ENCODE measurements at places on chromosomes 16 and 17.

DNA sequence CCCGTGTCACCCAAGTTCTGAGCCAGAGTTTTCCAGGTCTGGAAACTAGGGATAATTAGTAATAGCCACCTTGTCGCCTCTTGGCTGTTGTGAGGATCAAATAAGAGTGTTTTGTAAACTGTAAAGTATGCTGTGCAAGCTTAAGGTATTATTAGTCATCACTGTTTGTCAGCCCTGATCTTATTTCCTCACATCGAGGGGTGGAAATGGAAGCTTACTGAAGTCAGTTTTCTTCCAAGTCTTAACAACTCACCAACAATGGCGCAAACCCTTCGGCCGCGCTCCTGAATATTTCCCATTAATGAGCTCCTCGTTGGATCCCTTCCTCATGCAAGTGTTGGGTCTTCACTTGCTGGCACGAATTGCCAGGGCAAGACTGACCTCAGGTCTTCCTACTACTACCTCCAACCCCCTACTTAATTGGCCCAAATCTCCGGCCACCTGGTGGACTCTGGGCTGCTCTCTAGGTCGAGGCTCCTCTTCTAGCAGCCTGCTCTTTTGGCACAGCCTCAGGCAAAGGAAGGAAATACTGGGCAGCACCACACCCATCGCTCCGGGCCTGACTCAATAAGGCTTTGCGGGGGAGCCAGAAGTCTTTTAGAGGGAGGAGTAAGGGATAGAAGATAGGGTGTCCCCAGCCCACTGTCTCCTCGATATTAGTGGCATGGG, 885 bp upstream of the SLC35B1 start:
- DNase-seq, result no peak

DNA sequence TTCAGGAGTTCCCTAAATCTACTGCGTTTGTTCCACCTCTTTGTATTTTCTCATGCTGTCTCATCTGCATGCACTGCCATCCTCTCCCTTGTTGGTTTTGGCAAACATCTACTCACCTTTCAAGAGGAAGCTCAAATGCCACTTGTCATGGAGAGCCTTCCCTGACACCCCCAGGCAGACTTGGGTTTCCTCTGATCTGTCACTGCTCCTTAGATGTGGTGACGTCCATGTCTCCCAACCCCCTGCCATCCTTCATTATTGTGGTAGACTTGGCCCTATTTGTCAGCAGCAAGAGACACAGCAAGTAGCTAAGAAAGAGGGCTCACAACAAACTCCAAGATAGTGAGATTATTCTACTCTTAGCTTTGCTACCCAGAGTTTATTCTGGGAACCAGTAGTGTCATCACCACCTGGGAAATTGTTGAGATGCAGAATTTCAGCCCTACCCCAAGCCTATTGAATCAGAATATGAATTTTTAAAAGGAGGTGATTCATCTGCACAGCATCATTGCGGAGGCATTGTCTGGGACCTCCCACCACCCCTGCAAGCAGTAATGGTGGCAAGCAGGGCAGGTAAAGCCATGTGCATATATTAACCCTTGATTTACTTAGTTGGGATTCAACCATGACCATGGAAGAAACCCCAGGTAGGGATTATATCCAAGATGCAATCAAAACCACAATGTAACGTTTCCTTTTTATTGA, 248.9 kb downstream of the SHISA9 start:
- no peak for DNase-seq

GRCh38 chr16:49473131-49473530, 99.5 kb downstream of the C16orf78 start:
- DNase-seq, result no peak

- no peak for DNase-seq
Observed at GRCh38 chr17:47267354-47267828, 13.8 kb downstream of the ITGB3 start.

DNA sequence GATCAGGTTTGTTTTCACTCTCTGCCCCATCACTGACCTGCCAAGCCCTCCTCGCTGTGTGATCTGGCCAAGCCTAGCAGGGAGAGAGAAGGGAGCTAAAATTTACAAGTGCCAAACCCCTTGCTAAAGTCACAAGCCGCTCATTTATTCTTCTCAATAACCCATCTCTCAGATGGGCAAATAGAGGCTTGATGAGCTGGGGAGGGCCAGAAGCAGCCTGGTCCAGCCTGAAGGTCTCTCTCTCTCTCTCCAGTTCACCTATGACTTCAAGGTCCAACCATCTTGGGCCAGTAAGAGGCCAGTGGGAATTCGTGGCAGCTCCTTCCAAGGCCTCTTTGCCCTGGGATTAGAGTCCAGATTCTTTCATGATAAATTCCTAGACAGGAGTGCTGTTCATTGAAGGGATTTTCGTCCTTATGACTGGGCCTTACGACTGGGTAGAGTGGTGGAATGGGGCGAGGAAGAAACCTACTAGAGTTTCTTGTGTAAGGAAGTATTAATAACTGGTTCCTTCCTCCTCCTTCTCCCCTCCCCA, 3.4 kb downstream of the CA7 start:
- no peak for DNase-seq

DNA sequence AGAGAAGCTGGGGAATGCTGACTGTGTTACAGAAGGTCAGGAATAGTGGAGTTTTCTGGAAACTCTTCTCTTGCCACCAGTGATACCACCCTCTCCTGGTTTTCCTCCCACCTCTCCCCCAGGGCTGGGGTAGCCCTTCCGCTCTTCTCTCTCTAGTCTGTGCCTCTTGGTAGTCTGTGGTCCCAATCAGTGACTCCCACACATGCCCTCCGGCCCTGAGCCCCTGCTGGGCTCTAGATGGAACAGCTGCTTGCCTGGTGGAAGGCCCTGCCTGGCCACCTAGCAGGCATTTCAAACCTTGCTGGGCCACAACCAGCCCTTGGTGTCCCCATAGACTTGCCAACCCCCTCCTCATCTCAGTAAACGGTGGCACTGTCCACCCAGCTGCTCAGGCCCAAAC, 15.2 kb upstream of the MTSS2 start:
- DNase-seq, result no peak

GRCh38 chr17:5283571-5284315, 1.7 kb downstream of the RABEP1 start:
- DNase-seq, result no peak

DNA sequence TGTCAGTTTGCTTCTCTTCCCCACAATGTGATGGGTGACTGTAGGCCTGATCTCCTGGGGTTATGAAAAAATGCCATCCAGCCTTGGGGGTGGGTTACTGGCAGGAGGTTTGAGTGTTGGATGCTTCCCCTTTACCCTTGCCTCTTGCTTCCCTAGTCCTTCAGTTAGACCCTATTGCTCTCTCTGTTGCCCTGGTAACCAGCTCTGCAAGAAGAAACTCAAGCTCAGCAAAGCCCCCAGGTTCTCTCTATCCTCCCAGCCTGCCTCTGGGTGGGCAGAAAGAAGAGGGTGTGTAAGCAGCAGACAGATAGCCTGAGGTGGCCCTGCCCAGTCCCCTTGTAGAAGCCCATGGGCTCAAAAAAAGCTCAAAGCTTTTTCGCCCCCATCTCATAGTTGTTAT, 2.8 kb upstream of the RAPGEFL1 start:
- DNase-seq, result no peak

DNA sequence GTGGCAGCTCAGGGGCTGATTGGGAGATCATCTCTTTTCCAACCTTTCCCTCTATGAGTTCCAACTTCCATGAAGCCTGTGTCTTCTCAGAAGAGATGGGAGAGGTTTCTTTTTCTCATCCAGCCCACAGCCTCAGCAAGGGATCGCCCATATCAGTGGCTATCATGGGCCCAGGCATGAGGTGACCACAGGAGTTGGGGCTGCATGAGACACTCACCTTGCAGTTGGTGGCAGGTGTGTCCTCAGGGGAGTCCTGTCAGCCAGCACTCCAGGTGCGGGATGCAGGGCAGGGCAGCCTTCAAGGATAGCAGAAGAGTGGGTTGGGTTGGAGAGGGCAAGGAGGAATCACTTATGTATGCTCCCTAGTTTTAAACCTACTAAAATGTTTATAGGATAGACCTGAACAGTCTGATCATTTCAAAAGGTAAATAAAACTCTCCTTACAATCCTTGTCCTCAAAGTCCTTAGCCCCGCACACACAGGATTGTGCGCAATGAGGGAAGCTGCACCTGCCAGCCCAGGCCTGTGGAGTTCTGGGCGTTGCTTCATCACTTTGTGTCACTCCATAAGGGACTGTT, 811.1 kb downstream of the KCNJ18 start:
- no peak for DNase-seq

DNA sequence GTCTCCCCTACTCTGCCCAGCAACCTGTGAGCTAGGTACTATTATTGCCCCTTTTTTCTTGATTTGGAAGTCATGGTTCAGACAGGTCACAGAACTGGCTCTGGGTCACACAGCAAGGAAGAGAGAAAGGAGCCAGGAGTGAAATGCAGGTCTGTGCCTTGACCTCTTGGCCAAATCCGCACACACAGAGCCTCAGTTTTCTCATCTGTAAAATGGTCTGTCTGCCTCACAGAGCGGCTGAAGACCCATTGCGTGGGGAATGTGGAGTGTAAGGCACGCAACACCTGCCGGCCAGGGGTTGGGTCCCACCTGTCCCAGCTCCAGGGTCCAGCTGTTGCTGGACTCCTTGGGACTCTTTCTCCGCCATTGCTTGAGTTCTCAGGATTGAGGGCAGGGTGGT, 32.4 kb downstream of the CNGB1 start:
- DNase-seq, result no peak

DNA sequence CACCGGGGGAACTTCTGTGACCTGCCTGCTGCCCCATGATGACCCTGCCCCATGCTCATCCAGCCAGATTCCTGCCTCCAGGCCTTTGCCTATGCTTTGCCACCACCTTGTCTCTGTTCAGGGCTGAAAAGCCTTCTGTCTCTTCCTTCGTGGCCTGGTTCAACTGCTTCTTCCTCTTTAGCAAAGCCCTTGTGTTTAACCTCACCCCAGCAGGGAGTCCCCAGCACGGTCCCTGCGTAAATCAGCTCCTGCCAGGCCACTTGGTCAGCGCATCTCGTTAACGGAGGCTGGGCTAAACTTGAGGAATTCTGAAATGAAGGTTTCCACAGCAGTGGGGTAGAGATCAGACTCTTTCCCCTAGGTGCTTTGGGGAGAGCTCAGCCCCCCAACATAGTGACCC, 16.1 kb upstream of the KCNJ12 start:
- no peak for DNase-seq

DNA sequence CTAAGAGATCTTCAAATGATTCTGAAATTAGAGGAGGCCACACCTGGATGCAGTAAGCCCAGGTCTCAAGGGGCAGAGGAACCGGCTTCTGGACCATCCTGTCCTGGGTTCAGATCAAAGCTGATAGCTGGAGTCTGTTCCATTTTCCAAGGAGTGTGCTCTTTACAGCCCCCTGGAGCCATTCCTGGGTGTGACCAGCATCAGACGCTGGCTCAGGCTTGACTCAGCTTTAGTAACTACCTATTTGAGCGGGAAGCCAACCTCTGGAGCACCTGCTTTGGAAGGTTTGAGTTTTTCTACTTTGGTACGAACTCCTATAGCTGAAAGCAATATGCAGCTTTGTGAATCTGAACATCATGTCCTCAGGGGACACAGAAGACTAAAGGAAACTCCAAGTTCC, 12.9 kb upstream of the BBS2 start:
- no peak for DNase-seq

DNA sequence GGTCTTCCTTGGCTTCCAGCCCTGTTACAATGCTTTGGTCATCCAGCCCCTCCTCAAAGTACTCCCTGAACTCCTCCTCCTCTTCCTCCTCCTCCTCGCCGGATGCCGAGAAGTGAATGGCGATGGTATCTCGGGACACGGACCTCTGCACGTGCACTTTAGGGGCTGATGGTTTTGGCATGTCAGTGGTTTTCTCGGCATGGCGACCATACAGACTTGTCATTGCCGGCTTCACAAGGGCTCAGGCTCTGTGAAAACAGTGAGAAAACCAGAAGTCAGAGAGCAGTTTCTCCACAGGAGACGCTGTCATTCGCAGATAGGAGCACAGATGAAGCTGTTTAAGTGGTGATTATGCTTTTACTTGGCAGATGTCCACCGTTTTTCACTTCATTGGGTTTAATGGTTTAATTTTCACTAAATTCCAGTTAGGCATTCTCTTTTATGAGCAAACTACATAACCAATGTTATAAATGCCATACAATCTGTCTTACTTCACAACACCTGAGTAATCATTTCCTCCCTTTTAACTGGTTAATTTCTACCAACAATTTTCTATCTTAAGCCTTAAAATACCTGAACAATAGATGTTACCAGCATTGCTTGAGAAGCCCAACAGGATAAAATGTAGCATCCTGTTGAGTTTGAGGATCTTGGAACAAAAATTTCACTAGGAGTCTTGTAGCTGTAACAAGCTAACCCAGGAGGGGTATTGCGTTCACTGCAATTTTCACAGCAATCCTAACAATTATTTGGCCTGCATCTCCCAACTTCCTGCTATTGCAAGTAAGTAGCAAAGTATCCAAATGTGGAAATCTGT, 48.9 kb downstream of the TEX2 start:
- DNase-seq, result no peak

DNA sequence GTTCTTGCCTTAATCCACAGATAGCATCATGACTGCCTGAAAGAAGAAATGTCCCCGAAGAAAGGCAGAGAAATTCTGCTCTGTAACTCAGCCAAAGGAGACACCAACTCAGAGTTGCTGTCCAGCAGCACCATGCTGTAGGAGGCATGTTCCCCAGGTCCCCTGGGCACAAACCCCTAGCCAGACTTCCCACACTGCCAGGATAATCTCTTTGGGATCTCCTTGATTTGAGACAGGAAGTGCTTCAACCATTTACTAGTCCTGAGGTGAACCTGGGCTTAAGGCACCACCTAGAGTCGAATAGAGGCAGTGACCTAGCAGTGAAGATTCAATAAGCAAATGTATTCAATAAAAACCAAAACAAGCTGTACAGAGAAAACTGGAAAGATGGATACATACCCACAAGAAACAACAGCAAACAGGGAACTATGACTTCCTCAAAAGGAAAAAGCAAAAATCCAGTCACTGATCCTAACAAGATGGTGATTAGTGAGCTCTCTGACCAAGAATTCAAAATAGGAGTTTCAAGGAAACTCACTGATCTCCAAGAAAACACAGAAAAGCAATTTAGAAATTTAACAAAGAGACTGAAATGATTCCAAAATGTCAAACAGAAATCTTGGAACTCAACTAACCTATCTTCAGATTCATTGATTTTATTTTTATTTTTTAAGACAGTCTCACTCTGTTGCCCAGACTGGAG, 5.7 kb downstream of the OR4D2 start:
- peak; percentile 9 for DNase-seq

DNA sequence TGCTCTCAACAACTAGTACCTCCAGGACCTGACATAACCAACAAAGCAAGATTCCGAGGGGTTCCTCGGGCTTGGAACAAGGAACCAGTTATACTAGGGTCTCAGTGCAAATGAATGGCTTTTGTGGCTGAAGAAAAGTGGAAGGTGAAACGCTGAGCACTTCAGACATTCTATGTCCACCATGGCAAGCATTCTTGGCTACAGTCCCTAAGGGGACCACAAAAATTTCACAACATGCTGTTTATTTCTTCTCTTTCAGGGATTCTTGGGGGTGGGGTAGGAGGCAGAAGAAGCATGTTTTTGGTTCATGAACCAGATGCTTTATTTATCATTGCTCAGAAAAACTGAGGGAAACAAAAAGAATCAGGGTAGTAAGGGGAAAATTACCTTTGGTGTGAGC, 479.9 kb upstream of the CDH11 start:
- no peak for DNase-seq

All from stimulated activated CD8-positive, alpha-beta memory T cell treated with anti-CD3 and anti-CD28 coated beads, Interleukin-4, amount 100 ng/mL, for 1 hour (primary cell).